H7 (cell line): ENCODE measurements at places on chromosomes 5 and 9.

DNA sequence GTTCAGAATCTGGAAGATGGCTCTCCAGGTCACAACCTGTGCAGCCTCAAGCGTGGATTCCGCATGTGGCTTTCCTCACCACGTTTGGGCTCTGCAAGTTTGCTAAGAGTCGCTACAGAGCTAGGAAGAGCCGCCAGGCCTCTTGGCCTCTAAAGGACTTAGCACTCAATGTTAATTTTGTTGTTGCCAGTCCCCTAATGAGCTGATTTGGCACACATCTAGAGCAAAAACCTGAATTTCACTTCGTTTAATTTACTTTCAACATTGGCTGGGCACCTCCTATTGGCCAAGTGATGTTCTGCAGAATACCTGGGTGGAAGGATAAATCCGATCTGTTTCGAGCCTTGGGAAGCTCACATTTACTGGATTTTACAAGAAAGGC lies 65.8 kb upstream of the UNC5A start:
- peak; percentile 71 for DNase-seq

- peak; percentile 99 for DNase-seq
These were observed at the start of gene TGFBR1 for GRCh38 chr9:99104459-99105151. TSS of gene TGFBR1 (plus strand) at chr9:99105113. CDS start at chr9:99105206, 93 bp downstream.

GRCh38 chr5:144504929-144505577 lies 334.4 kb downstream of the KCTD16 start:
- DNase-seq: peak; percentile 6

- DNase-seq: no peak
These were observed 113.3 kb upstream of the RAD23B start for GRCh38 chr9:107169796-107170195.

- DNase-seq: no peak
These were observed 30.2 kb upstream of the CDKN2B start for GRCh38 chr9:22039258-22039657.

GRCh38 chr5:438481-438981 lies 4.4 kb upstream of the EXOC3 start:
- peak; percentile 54 for DNase-seq

GRCh38 chr5:434443-435146 lies 8.4 kb upstream of the EXOC3 start:
- no peak for DNase-seq
